ENCODE measurements at places on chromosomes 7 and 10. TPM values are rescaled to one million over a fixed set of nuclear protein-coding genes. Genes with fewer than 3 reads are reported as not detected.

DNA sequence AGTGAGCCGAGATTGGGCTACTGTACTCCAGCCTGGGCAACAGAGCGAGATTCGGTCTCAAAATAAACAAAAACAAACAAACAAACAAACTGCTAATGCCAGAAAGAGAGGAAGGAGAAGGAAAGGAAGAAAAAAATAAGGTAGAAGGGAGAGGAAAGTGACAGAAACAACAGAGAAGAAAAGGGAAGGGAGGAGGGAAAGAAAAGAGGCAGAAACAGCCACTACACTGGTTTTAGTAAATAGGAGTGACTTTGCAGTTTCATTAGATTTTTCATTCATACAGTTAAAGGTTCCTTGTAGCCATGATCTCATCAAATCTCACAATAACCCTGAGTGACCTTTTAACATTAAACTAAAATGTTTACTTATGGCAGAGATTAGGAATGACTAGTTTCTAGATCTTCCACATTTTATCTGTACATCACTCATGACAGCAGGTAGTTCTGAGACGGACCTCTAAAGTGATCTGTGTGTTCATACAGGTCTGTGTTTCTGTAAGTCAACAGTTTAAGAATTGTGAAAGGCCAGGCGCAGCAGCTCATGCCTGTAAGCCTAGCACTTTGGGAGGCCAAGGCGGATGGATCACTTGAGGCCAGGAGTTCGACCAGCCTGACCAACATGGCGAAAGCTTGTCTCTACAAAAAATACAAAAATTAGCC lies 191.3 kb upstream of the KLF14 start:
- no peaks in the 10 kb centered on the region for H3K27me3 ChIP-seq
- H3K4me3 ChIP-seq = no peak overlapping the region
- peaks cover 65% of the 10 kb centered on the region for H3K4me1 ChIP-seq
- no peak for DNase-seq

DNA sequence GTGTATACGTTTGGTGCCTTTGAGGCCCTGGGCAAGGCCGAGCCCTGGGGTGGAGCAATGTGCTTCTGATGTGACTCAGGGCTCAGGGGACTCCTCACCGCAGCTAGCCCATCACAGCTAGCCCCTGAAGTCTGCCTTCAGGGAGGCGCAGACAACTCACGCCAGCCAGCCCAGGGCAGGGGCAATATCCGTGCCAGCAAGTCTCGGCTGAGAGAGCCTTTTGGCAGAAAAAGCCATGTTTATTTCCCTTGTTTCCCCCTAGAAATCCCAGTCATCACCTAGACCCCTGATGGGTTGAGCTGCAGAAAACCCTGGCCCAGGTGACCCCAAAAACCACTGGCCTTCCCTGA lies 90.4 kb downstream of the CHST15 start:
- no peak for DNase-seq
- no peak overlapping the region for H3K4me3 ChIP-seq
- H3K27ac ChIP-seq = no peak overlapping the region
- H3K36me3 ChIP-seq = no peaks in the 10 kb centered on the region

DNA sequence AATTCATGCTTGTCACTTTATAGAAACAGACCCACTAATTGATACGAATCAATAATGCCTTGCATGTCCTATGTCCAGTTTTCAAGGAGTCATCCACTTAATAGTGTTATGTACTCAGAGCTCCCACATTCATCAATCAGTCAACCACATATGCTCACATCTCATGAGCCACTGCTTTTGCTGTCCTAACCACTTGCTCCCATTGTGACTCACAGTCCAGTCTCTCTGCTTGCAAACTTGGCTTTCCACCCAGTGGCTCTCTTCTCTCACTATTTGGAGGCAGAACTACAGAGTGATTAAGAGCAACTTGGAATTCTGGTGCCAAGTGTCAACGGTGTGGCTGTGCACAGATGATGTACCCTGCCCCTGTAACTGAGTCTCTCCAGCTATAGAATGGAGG lies 166.0 kb downstream of the SNX13 start:
- no peaks in the 10 kb centered on the region for H3K27me3 ChIP-seq
- no peaks in the 10 kb centered on the region for H3K36me3 ChIP-seq
- H3K4me1 ChIP-seq = peaks cover 5% of the 10 kb centered on the region

GRCh38 chr7:103929901-103930311 lies 59.6 kb downstream of the RELN start:
- H3K4me1 ChIP-seq = no peaks in the 10 kb centered on the region
- no peaks in the 10 kb centered on the region for H3K36me3 ChIP-seq
- no peak overlapping the region for H3K4me3 ChIP-seq
- H3K27ac ChIP-seq = no peak overlapping the region
- H3K27me3 ChIP-seq = no peaks in the 10 kb centered on the region
- DNase-seq = no peak

GRCh38 chr10:127736915-127737562 lies at the start of gene FOXI2:
Gene FOXI2 (plus strand): TSS chr10:127737185. CDS start chr10:127737274, 89 bp downstream.
- H3K27me3 ChIP-seq = no peaks in the 10 kb centered on the region
- DNase-seq = no peak
- no peaks in the 10 kb centered on the region for H3K36me3 ChIP-seq

- H3K4me3 ChIP-seq = no peak overlapping the region
- no peak overlapping the region for H3K27ac ChIP-seq
- H3K27me3 ChIP-seq = no peaks in the 10 kb centered on the region
- H3K4me1 ChIP-seq = no peaks in the 10 kb centered on the region
- no peaks in the 10 kb centered on the region for H3K36me3 ChIP-seq
- DNase-seq = no peak
Observed at GRCh38 chr7:16299853-16300252, 121.5 kb downstream of the CRPPA start.

- no peaks in the 10 kb centered on the region for H3K27me3 ChIP-seq
- H3K27ac ChIP-seq = no peak overlapping the region
- DNase-seq = no peak
- no peaks in the 10 kb centered on the region for H3K36me3 ChIP-seq
- H3K4me1 ChIP-seq = peaks cover 21% of the 10 kb centered on the region
Observed at GRCh38 chr10:51394039-51394438, 305.4 kb downstream of the CSTF2T start.

DNA sequence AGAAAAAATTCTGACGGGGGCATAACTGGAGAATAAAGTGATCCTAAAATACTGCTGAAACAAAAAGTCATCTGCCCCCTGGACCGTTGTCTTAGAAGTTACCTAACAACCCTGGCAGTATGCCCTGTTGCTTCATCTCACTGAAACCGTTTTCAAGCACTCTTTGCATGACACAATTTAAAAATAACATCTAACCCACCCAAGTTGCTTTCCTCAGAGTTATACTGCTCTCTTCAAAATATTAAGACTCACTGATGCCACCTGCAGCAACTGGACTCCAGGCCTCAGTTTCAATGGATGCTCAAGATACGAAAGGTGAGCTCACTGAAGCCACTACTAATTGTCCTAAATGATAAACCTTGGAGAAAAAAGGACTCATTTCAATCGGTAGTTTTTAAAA lies 57.4 kb downstream of the CDK6 start:
- no peaks in the 10 kb centered on the region for H3K36me3 ChIP-seq
- no peaks in the 10 kb centered on the region for H3K27me3 ChIP-seq
- no peak overlapping the region for H3K27ac ChIP-seq
- DNase-seq = no peak

GRCh38 chr7:37833107-37833817 lies 15.1 kb upstream of the NME8 start:
- no peak overlapping the region for H3K27ac ChIP-seq
- no peak for DNase-seq
- no peaks in the 10 kb centered on the region for H3K36me3 ChIP-seq
- H3K4me1 ChIP-seq = peaks cover 3% of the 10 kb centered on the region

- no peaks in the 10 kb centered on the region for H3K27me3 ChIP-seq
- H3K4me3 ChIP-seq = peak within 1 kb of the TSS; percentile 89
- H3K27ac ChIP-seq = peak within 1 kb of the TSS; percentile 96
- H3K36me3 ChIP-seq = no peaks in the 10 kb centered on the region
Observed at GRCh38 chr10:91409869-91410637, at the start of gene HECTD2. Gene HECTD2 (plus strand): TSS chr10:91410344. CDS start chr10:91410439, 95 bp downstream.

DNA sequence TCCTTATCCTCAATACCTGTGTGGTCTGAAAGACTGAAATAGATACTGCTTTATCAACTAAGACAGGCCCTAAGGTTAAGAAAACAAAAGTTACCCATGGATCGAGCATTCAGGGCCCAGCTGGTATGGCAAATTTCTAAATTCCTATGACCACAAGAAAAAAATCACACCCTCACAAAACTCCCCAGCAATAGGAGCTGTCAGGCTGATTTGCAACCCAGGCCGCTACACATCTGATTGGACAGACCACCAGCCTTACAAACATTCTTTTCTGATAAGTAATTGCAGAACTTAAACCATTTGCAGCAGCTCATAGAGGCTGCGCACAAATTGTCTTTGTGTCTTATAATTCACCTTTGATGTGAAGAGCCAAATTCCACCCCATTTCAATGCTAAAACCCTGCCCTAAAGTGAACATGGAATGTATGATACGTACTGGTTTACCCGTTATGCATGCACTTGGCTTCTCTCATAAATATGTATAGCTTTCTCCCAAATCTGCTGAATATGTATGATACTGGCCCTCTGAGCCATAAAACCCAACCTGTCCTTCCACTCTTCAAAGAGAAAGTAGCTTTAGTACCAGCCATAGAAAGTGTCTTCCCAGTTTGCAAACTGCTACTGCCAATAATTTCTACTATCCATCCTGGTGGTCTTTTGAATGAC lies 842.5 kb downstream of the GRID1 start:
- H3K4me3 ChIP-seq = no peak overlapping the region
- H3K27me3 ChIP-seq = no peaks in the 10 kb centered on the region
- H3K36me3 ChIP-seq = no peaks in the 10 kb centered on the region
- no peak overlapping the region for H3K27ac ChIP-seq
- DNase-seq = no peak

DNA sequence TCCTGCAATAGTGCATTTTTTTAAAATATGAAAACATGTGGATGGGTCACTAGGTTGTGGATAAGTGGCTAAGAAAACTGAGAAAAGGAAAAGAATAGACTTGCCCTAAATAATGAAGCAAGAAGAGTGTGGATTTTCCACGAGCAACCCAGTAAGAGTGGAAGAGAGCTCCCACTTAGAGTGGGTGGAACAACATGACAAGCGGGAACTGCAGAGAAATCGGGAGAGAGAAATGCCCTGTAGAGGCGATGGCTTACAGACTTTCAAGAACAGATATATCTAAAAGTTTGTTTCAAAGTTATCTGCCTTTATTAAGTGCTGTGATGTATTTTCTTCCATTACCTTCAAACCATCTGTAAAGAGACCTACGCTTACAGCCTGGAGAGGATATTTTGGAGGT lies 26.1 kb upstream of the NRG3 start:
- no peak for DNase-seq
- H3K27ac ChIP-seq = no peak overlapping the region
- H3K27me3 ChIP-seq = no peaks in the 10 kb centered on the region
- H3K4me1 ChIP-seq = no peaks in the 10 kb centered on the region
- H3K36me3 ChIP-seq = no peaks in the 10 kb centered on the region

- H3K27me3 ChIP-seq = no peaks in the 10 kb centered on the region
- H3K36me3 ChIP-seq = no peaks in the 10 kb centered on the region
- H3K27ac ChIP-seq = no peak overlapping the region
- no peak for DNase-seq
- H3K4me3 ChIP-seq = no peak overlapping the region
- peaks cover 76% of the 10 kb centered on the region for H3K4me1 ChIP-seq
Observed at GRCh38 chr7:28629216-28629842, 217.0 kb downstream of the CREB5 start.

DNA sequence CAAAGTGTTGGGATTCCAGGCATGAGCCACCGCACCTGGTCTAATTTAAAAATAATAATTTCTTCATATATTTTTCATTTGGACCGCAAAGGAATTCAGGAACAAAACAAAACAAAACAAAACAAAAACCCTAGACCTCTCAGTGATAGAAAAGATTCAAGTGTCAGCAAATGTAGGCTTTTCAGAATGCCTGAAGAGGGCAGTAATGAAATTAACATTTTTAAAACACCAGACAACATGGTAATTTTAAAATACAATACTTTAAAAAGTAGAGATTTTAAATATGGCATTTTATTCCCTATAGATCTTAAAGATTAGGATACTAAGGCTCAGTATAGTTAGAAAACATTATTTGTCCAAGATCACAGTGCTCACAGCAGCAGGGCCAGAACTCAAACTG lies 36.6 kb downstream of the DNMBP start:
- H3K36me3 ChIP-seq = peaks cover 23% of the 10 kb centered on the region
- H3K4me3 ChIP-seq = no peak overlapping the region
- peaks cover 24% of the 10 kb centered on the region for H3K4me1 ChIP-seq
- no peak overlapping the region for H3K27ac ChIP-seq

DNA sequence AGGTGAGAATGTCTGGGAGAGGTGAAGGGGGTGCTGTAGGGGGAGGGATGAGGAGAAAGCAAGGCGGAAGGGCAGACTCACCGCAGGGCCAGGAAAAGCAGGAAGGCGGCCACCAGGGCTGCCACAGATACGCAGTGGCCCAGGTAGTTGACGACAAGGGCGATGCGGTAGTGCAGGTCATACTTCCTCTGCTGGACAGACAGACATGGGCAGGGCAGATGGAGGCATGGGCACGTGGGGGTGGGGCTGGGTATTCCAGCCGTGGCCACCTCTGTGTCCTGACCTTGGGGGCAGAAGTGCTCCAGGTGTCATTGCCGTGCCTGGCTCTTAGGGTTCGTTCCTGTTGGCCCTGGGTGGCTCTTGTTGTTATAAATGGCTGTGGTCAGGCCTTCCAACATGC lies 16.8 kb downstream of the CRHR2 start:
- H3K27me3 ChIP-seq = no peaks in the 10 kb centered on the region
- DNase-seq = no peak
- no peaks in the 10 kb centered on the region for H3K4me1 ChIP-seq
- H3K4me3 ChIP-seq = no peak overlapping the region
- H3K27ac ChIP-seq = no peak overlapping the region
- no peaks in the 10 kb centered on the region for H3K36me3 ChIP-seq

DNA sequence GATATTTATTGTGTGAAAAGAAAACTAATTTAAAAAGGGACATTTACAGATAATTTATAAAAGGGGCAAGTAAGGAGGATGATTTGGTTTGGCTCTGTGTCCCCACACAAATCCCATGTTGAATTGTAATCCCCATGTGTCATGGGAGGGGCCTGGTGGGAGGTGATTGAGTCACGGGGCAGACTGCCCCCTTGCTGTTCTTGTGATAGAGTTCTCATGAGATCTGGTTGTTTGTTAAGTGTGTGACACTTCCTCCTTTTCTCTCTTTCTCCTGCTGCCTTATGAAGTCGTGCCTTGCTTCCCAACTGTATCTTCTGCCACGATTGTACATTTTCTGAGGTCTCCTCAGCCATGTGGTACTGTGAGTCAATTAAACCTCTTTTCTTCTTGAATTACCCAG lies 171.0 kb upstream of the SEMA3E start:
- no peak for DNase-seq
- no peaks in the 10 kb centered on the region for H3K27me3 ChIP-seq
- no peak overlapping the region for H3K27ac ChIP-seq
- H3K36me3 ChIP-seq = no peaks in the 10 kb centered on the region
- no peaks in the 10 kb centered on the region for H3K4me1 ChIP-seq
- H3K4me3 ChIP-seq = no peak overlapping the region

GDI2 gene
- total RNA-seq = 141 TPM

DLG5 gene
- total RNA-seq = 79.6 TPM

TMEM140 gene
- 20.6 TPM for total RNA-seq

TLX1 gene
- not detected for total RNA-seq

SEMA3D gene
- 22.8 TPM for total RNA-seq

TRIM74 gene
- not detected for total RNA-seq

CALHM1 gene
- not detected for total RNA-seq

Measured in thoracic aorta (tissue), 2 donors.